ENCODE measurements at places on chromosomes 11 and 22. TPM values are rescaled to one million over a fixed set of nuclear protein-coding genes. Genes with fewer than 3 reads are reported as not detected.

OR11H1 gene
- not detected for total RNA-seq

KCNJ5 gene
- not detected for total RNA-seq

PIK3C2A gene
- total RNA-seq = 25.3 TPM

NXPE1 gene
- not detected for total RNA-seq

DNA sequence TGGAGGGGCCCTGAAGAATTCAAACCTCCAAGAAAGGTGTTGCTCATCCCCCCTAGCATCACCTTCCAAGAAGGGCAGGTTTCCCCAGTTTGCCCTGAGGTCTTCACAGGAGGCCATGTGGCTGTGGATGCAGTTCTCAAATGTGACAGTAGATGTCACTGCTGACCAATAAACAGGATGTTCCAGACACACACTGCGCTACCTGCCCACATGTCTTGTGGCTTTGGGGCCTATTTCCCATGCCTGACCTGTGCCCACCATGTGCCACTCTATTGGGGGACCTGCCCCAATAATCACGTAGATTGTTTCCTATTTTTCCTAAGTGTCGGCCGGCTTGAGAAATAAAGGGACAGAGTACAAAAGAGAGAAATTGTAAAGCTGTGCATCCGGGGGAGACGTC is 4.5 kb downstream of the GSTT2 start:
- no peak for DNase-seq

DNA sequence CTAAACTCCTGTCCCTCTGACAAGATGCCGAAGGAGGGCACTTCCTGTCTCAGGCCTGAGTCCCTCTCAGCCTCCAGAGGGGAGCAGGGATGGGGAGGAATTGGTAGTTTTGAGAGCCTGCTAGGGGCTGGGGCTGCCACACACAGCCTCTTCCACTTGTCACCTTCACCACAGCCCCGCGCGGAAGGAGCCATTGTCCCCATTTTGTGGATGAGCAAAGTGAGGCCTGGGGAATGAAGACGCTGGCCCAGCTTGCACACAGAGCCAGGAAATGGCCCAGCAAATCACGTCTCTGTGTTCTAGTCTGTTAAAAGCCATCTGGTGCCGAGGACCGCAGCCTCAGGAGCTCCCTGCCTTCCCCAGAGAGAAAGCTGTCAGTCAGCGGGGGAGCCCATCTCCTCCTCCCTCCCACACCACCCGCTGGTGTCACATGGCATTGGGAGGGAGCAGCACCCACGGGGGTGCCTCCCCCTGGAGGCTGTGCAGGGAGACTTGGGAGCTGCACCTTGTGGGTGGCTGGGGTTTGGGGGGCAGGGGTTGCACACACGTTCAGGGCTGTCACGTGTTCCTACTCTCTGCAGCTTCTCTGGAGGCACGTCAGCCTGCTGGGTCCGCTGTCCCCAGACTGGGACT is 34.6 kb downstream of the RASD2 start:
- no peak for DNase-seq

GRCh38 chr11:76962583-76963416 is 71.4 kb upstream of the B3GNT6 start:
- no peak for DNase-seq

DNA sequence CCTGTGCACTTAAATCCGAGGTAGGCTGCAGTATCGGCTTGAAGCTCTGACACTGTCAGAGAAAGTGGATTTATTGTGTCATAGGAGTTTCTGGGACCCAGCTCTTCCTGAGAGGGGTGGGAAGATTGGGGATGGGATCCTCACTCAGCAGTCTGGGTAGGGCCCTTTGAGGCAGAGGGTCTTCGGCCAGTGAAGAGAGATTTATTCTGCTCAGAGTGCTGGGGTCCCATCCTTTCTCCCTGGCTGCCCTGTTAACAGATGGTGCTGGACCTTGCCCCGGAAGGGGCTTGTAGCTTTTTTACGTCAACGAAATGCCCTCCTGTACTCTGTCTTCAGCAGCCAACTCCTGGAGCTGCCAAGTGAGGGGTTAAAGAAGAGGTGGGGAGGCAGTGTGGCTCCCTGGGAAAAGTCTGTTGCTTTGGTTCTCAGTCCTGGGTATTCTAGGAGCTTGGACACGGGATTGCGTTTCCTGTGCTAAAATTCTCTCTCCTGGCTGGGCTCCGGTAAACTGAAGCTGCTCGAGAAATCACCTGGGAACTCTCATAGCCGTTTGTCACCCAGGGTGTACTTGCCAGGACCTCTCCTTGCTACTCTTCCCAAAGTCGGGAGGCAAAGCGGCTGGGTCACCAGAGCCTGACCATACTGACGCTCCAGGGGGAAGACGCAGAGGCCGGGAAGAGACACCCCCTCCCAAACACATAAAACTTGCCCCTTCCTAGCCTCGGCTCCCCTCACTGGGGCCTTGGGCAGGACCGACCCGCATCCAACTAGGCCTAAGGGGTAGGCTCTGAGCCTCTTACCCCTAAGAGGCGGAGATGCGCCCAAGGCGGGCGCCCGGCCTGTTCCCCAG is 806 bp upstream of the SMDT1 start:
- peak; percentile 18 for DNase-seq

DNA sequence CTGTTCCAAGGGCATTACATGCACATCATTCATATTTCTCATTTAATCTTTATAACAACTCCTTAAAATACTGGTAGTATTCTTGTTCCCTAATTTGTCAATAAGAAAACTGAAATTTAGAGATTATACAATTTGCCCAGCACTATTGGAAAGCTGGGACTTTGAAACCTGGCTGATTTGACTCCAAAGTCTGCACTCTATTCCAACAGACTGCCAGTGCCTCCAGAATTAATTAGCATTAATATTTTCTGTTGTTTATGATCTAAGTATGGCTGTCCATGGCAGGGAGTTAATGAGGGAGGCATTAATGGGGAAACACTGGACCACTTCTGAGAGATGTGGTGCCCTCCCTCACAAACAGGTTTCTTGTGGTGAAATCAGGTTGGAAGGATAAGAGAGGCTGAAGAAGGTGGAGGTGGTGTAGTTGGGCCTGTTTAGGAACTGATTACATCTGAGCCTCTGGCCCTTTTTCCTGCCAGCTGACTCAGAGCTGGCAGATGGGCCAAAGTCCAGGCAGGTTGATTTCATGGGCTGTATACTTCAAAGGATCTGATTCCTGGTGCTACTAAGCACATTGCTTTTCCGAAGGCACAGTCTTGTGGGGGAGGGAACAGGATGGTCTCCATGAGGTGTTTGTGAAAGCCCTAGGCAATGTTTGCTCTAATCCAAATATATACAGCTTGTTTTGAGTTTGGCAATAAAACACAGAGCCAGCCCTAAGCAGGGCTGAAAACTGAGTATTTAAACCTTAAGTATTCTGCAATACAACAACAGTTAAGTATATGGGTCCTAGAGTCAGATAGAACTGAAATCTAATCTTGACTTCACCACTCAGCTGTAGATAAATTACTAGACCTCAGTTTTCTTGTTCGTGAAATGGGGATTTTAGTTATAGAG is 21.0 kb upstream of the RAB30 start:
- DNase-seq = no peak

- no peak for DNase-seq
Observed at GRCh38 chr22:21582801-21583740, 15.6 kb downstream of the UBE2L3 start.

DNA sequence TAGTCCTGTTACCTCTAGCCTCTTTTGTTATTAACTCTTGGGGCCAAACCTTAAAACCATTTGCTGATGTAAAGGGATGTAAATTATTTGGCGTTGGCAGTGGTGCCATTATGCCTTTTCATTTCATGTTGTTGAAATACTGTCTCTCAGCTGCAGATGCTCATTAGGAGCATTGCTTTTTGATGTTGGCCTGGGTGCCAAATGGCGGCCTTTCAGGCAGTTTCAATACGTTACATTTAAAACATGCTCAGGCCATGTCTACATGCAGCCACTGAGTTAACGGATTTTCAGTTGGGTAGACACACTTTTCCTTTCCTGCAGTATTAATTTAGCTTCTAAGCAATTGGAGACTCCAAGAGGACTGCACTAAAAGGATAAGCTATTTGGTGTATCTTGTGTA is 5.3 kb downstream of the NCAM1 start:
- DNase-seq = no peak

DNA sequence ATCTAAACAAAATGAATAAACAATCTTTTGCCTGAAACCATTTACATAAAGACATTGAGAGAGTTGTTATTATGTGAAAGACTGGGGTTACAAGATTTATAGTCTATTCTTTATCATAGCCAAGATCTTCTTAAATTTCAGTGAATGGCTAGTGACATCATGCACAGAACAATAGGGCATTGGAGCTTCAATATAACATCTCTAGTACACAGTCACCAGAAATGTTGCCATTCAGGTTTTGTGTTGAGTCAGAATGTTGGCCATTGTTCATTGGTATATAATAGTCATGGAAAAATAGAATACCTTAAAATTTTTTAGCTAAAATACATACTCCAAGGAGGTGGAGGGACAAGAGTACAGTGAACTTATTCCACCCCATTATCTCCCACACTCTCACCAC is 44.3 kb downstream of the SLC5A12 start:
- no peak for DNase-seq

- no peak for DNase-seq
Observed at GRCh38 chr11:76772100-76772782, 10.9 kb upstream of the TSKU start.

- DNase-seq = no peak
Observed at GRCh38 chr11:71240865-71241691, 11.3 kb downstream of the SHANK2 start.

DNA sequence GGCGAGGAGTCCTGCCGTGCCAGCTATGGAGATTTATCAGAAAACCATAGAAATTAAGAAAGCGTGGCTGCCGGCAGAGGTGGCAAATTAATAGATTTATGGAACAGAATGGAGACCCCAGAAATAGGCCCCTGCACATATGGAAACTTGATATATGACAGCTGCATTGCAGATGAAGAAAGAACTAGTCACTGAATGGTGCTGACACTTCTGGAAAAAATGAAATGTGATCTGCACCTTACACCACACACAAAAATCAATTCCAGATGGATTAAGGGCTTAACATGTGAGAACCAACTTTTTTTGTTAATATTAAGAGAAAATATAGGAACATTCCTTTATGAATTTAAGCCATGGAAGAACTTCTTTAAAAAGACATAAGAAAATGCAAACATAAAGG is 40.3 kb upstream of the TSKU start:
- DNase-seq = no peak

- no peak for DNase-seq
Observed at GRCh38 chr11:33162831-33163230, 1.6 kb upstream of the CSTF3 start.

GRCh38 chr11:789943-790342 is at the start of gene CEND1:
Gene CEND1, minus strand, starts transcription at chr11:790090. Its CDS starts 1,514 bp downstream, at chr11:788576.
- peak; percentile 37 for DNase-seq

DNA sequence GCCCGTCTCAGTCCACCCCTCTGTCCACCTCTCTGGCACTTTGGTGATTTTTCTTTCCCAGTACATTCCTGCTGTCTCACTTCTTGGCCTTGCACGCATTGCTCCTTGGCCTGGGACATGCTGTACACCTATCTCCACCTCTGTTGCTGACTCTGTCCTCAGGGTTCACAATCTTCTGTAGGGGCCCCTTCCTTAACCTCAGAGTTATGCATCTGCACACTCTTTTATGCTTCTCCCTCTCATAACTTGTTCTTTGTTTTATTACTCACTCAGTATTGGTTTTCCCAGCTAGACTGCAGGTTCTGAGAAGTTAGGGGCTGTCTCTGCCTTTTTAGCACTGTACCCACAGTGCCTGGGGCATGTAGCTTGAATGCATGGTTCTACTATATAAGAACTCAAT is 139.1 kb upstream of the MTMR2 start:
- no peak for DNase-seq

GRCh38 chr11:120338107-120338933 is 2.1 kb downstream of the ARHGEF12 start:
- no peak for DNase-seq

DNA sequence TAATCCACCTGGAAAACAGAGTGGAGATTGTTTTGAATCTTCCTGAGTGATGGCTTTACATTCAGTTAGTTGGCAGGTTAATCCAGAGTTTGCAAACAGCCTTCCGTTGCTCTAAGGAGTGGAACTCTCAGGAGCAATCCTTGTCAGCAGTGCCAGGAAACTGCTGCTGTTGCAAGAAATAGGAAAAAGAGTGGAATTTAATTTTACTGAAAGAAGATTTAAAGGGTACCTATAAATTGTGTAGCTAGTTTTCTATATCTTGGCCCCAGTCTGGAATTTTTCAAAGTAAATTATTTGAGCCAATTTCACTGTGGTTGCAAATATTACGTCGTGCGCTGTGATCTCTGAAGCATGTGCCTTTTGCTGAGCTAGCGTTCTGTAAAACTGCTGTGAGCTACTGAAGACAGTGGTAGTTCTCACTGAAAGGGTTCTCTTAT is 55.5 kb upstream of the SLC5A12 start:
- DNase-seq = no peak

DNA sequence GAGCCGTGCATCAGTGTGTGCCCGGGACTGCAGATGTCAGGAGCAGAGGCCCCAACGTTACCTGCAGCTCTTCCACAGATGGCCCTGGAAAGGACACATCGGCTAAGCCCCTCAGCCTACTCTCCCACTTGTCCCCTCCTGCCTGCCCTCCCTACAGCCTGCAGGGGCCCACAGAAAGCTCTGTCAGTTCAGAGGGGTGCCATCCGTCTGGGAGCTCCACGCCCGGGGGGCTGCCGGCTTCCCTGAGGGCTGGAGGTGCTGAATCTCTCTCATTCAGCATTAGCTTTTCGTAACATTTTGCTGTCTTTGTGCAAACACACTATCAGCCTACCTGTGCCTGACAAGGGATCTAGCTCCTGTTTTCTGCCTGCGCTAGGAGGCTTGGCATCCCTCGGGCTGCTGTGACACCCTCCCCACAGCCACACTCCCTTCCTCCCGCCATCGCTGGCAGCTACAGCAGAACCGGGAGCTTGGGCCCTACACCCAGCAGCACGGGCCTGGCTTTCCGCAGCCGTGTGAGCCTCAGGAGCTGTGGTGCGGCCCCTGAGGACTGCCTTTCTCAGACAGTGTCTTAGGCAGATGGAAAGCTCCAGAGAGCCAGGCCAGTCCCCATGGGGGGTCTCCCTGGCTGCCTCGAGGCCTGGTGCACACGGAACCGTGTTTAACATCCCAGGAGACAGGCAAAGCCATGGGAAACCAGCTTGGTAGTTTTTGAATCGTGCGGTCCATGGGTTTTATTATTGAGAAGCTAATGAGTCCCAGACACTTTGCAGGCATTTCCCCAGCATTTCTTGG is 198.3 kb upstream of the B3GAT1 start:
- no peak for DNase-seq

- DNase-seq = no peak
Observed at GRCh38 chr11:11722861-11723260, 101.1 kb upstream of the GALNT18 start.

DNA sequence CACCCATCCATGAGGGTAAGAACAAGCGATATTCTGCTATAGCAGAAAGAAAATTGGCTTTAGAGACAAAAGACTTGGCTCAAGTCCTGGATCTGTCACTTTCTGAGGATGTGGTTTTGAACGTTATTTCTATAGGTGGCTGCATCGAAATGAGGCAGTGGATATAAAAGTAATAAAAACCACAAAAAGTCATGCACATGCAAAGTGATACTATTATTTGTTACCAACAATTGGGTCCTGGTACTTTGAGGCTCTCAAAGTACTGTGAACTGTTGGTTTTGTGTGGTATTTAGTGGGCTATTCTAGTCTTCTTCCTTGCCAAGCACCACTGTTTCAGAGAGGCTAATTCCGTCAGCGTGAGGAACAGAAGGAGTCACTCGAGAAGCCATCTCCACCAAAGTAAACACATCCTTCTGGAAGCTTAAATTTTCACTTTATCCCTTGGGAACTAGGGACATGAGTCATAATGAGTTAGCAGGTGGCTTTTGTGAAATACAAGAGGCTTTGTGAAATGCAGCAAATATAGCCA is 13.1 kb downstream of the UBASH3B start:
- no peak for DNase-seq
